ENCODE measurements at places on chromosomes 6 and 20.

DNA sequence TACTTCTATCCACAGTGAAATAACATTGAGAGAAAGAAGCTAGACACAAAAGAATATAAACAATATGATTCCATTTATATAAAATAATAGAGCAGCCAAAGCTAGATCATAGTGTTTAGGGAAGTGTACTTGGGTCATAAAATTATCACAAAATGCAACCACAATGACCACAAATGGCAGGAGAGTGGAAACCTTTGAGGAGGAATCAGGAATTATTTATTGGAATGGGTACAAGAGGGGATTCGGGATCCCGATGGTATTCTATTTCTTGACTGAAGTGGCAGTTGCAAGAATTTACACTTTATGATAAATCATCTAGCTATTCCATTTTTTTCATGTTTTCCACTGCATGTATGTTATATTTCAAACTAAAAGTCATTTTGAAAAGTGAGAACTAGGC, 76.1 kb downstream of the IPCEF1 start:
- DNase-seq: no peak

DNA sequence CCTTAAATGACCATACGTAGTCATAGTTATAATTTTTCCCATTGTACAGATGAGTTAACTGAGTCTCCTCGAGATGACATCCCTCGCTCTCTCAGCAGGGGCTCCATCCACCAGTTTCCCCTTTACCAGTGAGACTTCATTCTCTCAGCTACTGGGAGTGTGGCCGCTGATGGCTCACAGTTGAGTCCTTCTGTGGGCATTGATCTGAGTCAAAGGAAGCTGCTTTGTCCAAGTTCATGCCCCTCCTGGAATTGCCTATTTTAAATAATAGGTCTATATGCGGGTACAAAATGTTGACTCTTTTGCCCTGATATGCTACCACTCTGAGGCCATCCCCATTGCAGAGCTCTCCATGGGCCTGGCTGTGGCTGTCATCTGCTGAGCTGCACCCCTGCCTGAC, 14.8 kb upstream of the CST1 start:
- no peak for DNase-seq

DNA sequence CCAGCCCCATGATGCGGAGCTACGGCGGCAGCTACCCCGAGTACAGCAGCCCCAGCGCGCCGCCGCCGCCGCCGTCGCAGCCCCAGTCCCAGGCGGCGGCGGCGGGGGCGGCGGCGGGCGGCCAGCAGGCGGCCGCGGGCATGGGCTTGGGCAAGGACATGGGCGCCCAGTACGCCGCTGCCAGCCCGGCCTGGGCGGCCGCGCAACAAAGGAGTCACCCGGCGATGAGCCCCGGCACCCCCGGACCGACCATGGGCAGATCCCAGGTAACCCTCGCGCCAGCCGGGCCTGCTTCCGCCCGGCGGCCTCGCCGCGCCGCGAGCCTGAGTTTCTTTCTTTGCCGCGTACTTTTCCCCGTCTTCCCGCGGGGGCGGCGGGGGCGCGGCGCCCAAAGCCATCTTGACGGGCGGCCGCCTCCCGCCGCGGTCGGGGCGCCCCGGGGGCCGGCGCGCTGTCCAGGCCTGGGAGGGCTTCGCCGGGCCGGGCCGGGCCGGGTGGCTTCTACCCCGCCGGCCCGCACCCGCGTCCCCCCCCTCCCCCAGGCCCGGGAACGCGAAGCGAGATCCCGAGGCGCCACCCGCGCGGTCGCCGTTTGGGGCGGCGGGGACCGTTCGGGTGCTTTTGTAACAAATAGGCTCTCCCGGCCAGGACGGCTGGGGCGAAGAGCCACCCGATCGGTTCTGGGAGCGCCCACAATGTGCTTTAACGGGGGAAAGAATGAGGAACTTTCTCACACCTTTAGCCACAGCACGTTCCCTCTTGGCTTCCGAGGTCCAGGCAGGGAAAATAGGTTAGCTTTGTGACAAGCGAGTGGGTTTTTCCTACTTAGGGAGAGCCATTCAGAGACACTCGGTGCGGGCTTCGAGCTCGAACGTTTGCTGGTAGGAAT, 2.3 kb downstream of the ARID1B start:
- DNase-seq: no peak

GRCh38 chr20:16352321-16352720, 220.9 kb downstream of the KIF16B start:
- DNase-seq: no peak

DNA sequence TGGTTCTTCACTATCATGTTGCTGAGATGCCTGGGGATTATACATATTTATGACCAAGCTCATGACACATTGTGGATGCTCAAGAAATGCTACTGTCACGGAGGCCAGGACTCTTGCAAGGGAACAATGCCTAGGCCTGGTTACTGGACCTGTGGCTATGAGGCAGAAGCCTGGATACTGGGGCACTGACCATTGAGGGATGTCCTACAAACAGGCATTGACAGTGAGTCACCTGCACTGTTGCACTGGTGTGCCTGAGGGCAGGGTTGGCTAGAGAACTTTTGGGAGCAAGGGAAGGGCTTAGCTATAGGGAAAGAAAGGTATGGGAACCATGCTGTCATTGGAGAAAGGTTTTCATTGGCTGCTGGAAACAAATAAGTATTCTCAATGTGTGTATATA, 313.1 kb upstream of the SUPT3H start:
- DNase-seq: no peak

- DNase-seq: no peak
Measured at GRCh38 chr6:13488015-13488895, 855 bp upstream of the GFOD1 start.

GRCh38 chr20:47484303-47484702, 17.4 kb upstream of the NCOA3 start:
- DNase-seq: no peak

GRCh38 chr20:38203337-38203980, 38.4 kb upstream of the TGM2 start:
- no peak for DNase-seq

- DNase-seq: no peak
Measured at GRCh38 chr6:5763407-5763806, 243.3 kb downstream of the NRN1 start.

GRCh38 chr6:139336488-139336887, 38.0 kb downstream of the CITED2 start:
- DNase-seq: no peak

GRCh38 chr20:50930139-50930975, 880 bp downstream of the ADNP start:
- no peak for DNase-seq

DNA sequence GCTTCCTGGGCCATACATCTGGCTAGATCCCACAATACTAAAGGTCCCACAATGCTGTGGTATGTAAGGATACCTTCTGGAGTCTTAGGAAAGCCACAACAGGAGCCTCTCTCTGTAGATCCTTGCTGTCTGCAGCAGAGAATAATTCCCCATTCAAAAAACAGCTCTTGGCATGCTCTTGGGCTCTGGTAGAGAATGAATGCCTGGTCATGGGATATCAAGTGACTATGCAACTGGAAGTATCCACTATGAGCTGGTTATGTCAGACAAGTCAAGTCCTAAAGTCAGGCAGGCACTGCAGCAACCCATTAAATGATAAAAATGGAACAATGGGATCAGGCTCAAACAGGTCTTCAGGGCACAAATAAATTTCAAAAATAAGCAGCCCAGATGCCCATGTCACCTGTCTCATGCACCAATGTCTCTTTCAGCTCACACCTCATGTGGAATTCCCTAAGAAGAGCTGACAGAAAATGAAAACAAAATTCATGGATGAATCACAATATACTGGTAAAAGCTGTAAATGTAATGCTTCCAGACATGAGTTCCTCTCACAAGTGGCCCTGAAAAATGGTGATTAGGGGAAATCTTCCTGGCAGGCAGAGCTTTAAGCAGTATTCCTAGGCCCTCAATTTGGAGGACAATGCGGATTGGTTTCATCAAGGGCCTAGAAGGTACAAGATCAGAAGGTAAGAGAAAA, 4.3 kb downstream of the AK9 start:
- DNase-seq: no peak

- DNase-seq: no peak
Measured at GRCh38 chr6:103042336-103042735, 1648.8 kb downstream of the GRIK2 start.

DNA sequence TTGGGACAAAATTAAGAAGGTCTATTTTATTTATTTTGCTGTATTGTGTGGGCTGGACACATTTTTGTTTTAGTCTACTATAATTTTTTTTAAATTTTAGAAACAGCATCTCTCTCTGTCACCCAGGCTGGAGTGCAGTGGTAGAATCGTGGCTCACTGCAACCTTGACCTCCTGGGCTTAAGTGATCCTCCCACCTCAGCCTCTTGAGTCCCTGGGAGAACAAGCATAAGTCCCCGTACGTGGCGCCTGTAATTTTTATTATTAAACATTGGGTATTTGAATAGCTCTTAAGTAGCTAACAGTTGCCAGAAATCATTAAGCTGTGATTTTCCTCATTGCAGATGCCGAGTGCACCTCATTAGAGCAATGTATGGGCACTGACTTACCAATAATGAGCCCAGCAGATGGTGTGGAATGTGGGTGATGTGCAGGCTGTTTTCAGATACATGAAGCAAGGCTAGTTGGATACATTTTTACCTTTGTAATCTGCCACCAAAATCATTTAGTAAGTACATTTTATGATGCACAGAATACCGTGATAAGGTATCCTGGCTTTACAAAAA, 10.3 kb upstream of the MAS1 start:
- DNase-seq: no peak

GRCh38 chr20:48843057-48843806, 15.4 kb upstream of the PREX1 start:
- no peak for DNase-seq

- no peak for DNase-seq
Measured at GRCh38 chr6:45422503-45423110, 44.9 kb upstream of the SUPT3H start.

GRCh38 chr6:11992086-11992485, 20.0 kb upstream of the HIVEP1 start:
- DNase-seq: no peak

- no peak for DNase-seq
Measured at GRCh38 chr20:13442986-13443385, 195.7 kb downstream of the TASP1 start.

DNA sequence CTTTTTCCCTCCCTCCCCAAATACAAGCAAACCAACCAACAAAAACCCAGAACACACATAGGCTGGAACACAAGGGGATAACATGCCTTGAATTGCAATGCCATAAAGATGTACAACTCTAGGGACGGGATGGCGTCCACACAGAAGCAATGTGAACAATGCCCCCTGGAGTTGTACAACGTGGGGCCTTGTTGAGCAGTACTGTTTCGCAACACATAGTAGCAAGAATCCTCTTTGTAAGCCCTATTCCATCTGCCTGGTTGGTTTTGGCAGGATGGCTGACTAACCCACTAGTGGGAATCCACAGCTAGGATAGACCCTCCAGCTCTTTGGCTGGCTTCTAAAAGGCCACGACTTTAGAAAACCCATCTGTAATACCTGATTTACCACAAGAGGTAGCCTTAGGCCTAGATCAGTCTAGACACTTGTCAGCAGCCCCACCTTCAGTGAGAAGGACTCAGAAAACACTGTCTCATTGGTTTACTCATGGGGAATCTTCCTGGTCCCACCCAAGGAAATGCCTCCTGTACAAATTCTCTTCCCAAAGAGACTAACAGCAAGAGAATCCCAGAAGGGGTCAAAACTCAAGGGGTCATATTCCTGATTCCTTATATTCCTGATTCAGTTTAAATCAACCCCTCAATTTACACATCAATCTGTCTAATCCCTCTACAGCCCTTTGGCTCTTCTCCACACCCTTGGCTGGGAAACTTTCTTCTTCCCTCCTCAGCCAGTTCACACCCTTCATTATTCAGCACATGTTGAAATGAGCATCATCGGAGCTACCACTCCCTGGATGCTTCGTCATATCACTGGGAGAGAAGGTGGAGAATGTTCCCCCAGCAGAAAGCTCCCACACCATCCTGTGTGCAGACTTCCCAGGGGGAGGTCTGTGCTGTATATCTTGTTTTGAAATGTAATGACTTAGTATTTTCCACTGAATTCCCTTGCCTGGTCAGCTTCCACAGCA, 622.4 kb upstream of the FLRT3 start:
- DNase-seq: no peak

DNA sequence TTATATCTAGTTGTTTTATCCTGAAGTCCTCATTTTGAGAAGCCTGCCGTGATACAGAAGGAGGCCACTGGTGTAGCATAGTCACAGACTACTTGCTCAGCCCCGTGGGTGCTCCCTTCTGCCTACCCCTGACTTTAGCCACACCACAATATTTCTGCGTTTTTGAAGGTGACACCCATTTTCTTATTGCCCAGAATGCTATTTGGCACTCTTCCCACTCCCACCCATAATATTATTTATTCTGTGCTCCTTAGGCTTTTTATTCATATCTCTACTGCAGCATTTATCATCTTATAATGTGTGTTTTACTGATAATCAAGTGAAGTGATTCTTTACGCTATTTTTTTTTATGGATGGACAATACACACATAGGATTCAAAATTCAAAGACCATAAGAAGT, 107.3 kb downstream of the OR2B2 start:
- no peak for DNase-seq

GRCh38 chr20:53831228-53831627, 237.6 kb upstream of the ZNF217 start:
- no peak for DNase-seq

GRCh38 chr6:25277386-25277785, 1.8 kb upstream of the CARMIL1 start:
- no peak for DNase-seq

GRCh38 chr6:111926731-111927302, 53.6 kb upstream of the FYN start:
- no peak for DNase-seq
